ENCODE measurements at places on chromosomes 12 and 14. TPM values are rescaled to one million over a fixed set of nuclear protein-coding genes. Genes with fewer than 3 reads are reported as not detected.

- no peak for DNase-seq
Observed at GRCh38 chr12:11763760-11764520, 114.5 kb downstream of the ETV6 start.

GRCh38 chr14:104138718-104139459, 502 bp downstream of the KIF26A start:
- DNase-seq: no peak

DNA sequence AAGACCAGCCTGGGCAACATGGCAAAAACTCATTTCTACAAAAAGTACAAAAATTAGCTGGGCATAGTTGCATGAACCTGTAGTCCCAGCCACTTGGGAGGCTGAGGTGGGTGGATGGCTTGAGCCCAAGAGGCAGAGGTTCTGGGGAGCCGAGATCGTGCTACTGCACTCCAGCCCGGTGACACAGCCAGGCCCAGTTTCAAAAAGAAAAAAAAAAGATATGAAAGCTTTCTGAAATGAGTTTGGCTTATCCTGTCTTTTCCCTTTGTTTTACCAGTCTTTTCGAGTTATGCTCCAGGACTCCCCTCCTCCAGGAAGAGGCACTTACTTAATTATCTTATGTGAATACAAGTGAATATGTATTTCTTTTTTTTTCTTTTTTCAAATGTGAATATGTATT, 3.2 kb downstream of the BBOF1 start:
- DNase-seq: no peak

- peak; percentile 68 for DNase-seq
Observed at GRCh38 chr12:91778938-91779400, 366.7 kb downstream of the BTG1 start.

GRCh38 chr12:131850856-131851559, 22.8 kb downstream of the MMP17 start:
- DNase-seq: peak; percentile 30

GRCh38 chr14:93834699-93835371, 46.5 kb upstream of the PRIMA1 start:
- DNase-seq: no peak

GRCh38 chr14:104306450-104307040, 168.2 kb downstream of the KIF26A start:
- DNase-seq: no peak

DNA sequence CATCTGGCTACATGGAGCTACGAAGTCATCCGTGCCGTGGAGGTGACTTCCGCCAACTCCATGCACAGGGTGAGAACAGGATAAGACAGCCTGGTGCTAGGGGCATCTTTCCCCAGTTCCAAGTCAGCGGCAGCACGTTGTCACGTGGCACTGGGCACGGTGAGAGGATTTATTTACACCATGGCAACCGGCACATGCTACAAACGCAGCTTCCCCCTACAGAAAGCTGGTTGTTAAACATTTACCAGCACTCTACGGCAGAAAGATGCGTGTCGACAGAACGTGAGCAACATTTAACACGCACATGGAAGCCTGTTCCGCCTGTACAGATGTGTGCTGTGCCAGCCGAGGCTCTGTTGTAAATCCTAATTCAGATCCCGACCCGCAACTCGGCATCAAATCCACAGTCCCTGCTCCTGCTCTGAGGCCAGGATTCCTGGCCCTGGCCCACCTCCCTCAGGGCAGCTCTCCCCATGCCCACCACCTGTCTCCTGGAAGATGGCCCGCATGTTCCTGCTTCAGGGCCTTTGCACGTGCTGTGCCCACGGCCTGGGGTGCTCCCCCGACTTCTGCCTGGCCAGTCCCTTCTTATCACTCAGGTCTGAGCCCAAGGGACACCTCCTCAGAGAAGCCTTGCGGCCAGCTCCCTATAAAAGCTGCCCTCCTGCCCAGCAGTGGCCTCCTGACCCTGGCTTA, 114.1 kb downstream of the RFLNA start:
- DNase-seq: no peak

Gene PRB4
- not detected for total RNA-seq

Gene EPS8
- 3.2 TPM for total RNA-seq

All from activated naive CD4-positive, alpha-beta T cell treated with anti-CD3 and anti-CD28 coated beads for 36 hours (primary cell).